ENCODE measurements at places on chromosomes 16 and 17. TPM values are rescaled to one million over a fixed set of nuclear protein-coding genes. Genes with fewer than 3 reads are reported as not detected.

CYGB gene
- 1.1 TPM for total RNA-seq

CCL8 gene
- not detected for total RNA-seq

DNA sequence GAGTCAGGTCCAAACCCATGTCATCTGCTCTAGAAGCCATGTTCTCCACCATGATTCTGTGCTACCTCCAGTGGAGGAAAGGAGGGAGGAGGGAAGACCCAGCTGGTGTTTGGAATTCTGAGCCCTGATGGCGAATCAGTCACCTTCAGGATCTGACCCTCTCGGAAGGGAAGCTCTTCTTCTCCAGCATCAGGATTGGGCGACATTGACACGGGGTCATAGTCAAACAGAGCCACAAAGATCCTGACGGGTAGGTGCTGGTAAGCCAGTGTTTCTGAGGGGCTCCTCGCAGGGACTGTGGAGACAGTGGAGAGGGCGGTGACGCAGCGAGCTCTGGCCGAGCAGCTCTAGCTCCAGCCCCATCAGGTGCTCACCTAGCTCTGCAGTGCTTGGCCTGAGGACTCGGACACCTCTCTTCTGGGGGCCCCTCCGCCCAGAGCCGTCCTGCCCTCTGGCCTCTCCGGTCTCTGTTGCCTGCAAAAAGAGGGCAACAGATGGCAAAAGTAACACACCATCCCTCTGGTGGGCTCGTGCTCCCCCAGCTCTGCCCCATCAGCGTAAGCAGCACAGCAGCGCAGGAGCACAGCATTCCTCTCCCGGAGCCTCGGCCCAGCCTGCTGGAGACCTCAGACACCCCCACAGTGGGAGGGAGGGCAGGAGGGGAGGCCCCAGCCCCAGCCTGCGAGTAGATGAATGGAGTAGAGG, 21.0 kb downstream of the TSPOAP1 start:
- no peak overlapping the region for H3K27ac ChIP-seq
- no peak for DNase-seq
- no peaks in the 10 kb centered on the region for H3K27me3 ChIP-seq
- no peaks in the 10 kb centered on the region for H3K36me3 ChIP-seq
- no peak overlapping the region for H3K4me3 ChIP-seq

GRCh38 chr16:54952195-54952594, 21.5 kb downstream of the IRX5 start:
- no peak for DNase-seq
- H3K36me3 ChIP-seq: no peaks in the 10 kb centered on the region
- peaks cover 9% of the 10 kb centered on the region for H3K27me3 ChIP-seq
- peaks cover 14% of the 10 kb centered on the region for H3K4me1 ChIP-seq

NTN1 gene
- 2.4 TPM for total RNA-seq

GRCh38 chr16:84780544-84781376, 39.0 kb upstream of the CRISPLD2 start:
- H3K4me1 ChIP-seq: no peaks in the 10 kb centered on the region
- peaks cover 5% of the 10 kb centered on the region for H3K36me3 ChIP-seq
- DNase-seq: no peak

CHST5 gene
- total RNA-seq: not detected

TMEM92 gene
- total RNA-seq: 4.4 TPM

- H3K4me1 ChIP-seq: no peaks in the 10 kb centered on the region
- no peak overlapping the region for H3K4me3 ChIP-seq
These were observed 8.7 kb upstream of the UBE2G1 start for GRCh38 chr17:4375039-4375748.

- H3K27ac ChIP-seq: no peak within 1 kb of the TSS
- H3K4me3 ChIP-seq: peak within 1 kb of the TSS; percentile 88
- peaks cover 20% of the 10 kb centered on the region for H3K4me1 ChIP-seq
- DNase-seq: peak; percentile 99
- H3K27me3 ChIP-seq: peaks cover 23% of the 10 kb centered on the region
- no peaks in the 10 kb centered on the region for H3K36me3 ChIP-seq
These were observed at the start of gene TTLL6 for GRCh38 chr17:48816774-48817590. TTLL6 (minus strand) TSS chr17:48817229; CDS start chr17:48817072, 157 bp downstream.

DNA sequence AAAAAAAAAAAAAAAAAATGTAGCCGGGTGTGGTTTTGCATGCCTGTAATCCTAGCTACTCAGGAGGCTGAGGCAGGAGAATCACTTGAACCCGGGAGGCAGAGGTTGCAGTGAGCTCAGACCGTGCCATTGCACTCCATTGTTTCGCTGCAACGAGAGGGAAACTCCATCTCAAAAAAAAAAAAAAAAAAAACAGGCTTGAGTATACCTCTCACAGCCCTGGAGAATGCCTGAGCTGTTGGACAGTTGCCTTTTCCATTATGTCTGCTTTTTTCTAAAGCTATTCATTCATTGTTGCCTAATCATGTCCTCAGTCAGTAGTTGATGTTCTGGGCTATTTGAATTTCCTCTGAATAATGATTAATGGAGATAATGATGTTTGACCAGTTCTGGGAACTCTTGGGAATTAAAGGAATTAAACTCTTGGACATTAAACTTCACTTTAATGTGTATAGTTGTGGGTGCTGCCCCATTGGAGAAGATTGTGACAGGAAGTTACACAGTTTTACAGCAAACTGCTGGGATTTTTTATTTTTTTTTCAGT, 11.8 kb downstream of the HMOX2 start:
- H3K36me3 ChIP-seq: no peaks in the 10 kb centered on the region
- no peaks in the 10 kb centered on the region for H3K4me1 ChIP-seq
- no peak overlapping the region for H3K4me3 ChIP-seq

DNA sequence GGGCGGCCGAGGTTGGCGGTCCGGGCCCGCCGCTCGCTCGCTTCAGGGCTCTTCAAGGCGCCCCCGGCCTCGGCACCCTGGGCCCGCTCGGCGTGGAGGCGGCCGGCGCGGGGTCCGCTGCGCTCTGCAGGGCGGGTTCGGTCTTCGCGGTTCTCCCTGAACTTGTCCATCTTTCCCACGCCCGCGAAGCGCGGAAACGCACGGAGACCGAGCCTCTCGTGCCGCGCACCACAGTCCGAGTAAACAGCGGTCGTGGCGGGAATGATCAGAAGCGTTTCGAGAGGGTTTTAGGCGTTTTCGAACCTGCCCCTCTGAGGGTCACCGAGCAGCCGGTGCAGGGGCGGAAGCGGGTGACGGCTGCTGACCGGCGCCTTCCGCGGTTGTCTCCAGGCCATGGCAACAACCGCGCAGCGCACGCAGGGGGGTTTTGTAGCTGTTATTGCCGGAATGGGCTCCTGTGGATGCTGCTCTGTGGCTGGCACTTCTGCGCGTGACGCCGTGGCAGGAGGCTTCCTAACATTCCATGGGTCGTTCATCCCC, 414 bp downstream of the NARF start:
- H3K27me3 ChIP-seq: no peaks in the 10 kb centered on the region
- H3K27ac ChIP-seq: no peak overlapping the region
- no peaks in the 10 kb centered on the region for H3K36me3 ChIP-seq
- peak; percentile 58 for DNase-seq

TMC7 gene
- total RNA-seq: 6.0 TPM

NAA60 gene
- total RNA-seq: 21.3 TPM

DNA sequence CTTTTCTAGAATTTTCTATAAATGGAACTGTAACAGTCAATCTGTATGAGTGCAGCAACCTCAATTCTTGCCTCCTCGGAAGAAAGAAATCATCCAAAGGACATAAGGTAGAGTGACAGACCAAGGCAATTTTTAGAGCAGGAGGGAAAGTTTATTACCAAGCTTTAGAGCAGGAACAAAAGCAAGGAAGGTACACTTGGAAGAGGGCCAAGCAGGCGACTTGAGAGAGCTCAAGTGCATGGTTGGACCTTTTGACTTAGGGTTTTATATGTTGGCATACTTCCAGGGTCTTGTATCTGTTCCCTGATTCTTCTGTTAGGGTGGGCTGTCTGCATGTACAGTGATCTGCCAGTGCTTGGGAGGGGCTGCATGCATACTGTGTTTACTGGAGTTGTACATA, 50.3 kb downstream of the SCNN1G start:
- no peaks in the 10 kb centered on the region for H3K27me3 ChIP-seq
- no peak overlapping the region for H3K4me3 ChIP-seq
- no peak overlapping the region for H3K27ac ChIP-seq
- H3K4me1 ChIP-seq: no peaks in the 10 kb centered on the region

- DNase-seq: no peak
- H3K27ac ChIP-seq: no peak overlapping the region
- H3K27me3 ChIP-seq: no peaks in the 10 kb centered on the region
- H3K4me1 ChIP-seq: peaks cover 7% of the 10 kb centered on the region
These were observed 60.2 kb upstream of the ARHGAP44 start for GRCh38 chr17:12729086-12729485.

DNA sequence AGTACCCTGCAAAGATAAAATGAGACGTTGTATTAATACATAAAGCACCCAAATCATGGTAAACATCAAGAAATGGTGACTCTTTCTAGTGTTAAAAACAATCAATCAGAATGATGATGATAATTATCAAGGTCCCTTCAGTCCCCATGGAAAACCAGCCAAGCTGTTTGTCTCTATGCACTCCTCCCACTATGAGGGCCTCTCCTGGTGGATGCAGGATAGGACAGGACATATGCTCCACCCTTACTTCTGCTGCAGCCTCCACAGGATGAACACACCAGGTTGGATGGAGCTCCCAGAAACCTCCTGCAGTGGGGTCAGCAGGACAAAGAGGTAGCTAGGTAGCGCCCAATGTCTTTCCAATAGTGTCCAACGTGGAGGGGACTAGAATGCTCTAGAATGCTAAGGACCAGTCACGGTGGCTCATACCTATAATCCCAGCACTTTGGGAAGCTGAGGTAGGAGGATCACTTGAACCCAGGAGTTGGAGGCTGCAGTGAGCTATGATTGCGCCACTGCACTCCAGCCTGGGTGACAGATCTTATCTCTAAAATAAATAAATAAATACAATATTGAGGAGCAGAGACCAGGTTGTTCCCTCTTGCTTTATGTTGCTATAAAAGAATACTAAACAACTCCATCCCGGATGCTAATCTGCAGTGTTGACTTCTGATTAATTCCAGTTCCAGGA, 9.9 kb upstream of the KDM8 start:
- no peak overlapping the region for H3K27ac ChIP-seq
- H3K4me1 ChIP-seq: no peaks in the 10 kb centered on the region
- DNase-seq: no peak
- no peak overlapping the region for H3K4me3 ChIP-seq

TP53TG3C gene
- total RNA-seq: not detected

ZG16 gene
- total RNA-seq: not detected

DNA sequence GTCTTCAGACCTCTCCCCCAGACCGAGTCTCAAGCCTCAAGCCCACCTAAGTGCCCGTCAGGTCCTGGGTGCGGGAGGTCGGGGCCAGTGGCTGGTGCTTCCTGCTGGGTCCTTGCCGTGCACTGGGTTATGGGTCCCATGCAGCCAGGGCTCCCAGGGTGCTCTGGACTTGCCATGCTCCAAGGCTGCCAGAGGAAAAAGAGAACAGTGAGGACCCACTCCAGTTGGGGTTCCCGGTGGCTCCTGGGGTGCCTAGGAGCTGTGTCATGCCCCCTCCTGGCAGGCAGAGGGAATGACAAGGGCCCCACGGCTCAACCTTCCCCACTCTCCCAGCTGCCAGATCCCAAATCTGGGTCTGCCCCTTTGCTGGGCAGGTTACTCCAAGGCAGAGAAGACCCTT, 3.8 kb downstream of the SNX20 start:
- no peak overlapping the region for H3K27ac ChIP-seq
- no peaks in the 10 kb centered on the region for H3K27me3 ChIP-seq
- H3K36me3 ChIP-seq: no peaks in the 10 kb centered on the region
- no peaks in the 10 kb centered on the region for H3K4me1 ChIP-seq

HOXB2 gene
- not detected for total RNA-seq

All from neural progenitor cell (in vitro differentiated cells).